Nephron progenitor cell (in vitro differentiated cells): ENCODE measurements at places on chromosomes 1 and 21.

DNA sequence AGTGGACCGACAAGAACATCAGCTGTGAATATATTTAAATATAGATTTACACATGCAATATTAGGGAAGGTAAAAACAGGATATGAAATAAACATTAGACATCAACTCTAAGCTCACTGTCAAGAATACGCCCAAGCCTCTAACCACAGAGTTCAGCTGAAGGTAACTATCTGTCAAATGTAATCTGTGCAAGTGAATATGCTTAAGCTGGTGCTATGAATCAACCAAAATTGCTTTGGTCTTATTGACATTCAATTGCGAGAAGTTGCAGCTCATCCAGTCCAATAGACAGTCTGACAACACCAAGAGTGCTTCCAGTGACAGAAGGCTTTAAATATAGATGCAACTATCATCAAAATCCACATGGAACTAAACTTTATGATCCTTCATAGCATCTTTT lies 32.3 kb downstream of the USH2A start:
- DNase-seq: no peak

DNA sequence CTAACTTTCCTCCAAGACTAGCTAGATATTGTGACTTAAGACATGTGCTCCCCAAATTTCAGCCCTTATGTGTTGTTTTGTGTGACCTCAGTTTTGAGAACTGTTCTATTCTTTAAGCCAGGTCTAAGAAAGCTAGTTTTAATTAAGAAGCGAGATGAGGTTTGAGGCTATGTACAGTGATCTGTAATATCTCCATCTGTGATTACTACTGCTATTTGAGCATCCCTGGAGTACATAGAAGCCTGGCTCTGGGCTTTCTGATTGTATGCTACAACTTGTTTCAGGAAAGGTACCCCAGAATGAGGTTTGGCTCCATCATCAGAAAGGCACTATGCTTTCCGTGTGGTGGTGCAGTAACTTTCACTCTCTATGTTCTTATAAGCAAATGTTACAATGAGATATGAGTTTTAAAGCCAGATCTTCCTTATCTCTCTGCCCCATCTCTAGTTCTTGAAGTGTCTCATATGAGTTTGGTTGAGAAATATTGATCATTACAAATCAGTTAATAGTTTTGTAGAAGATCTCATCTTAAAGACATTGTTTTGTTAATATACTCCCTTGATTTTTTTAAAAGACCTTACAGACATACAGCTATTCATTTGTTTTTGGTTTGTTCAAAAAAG lies 605 bp downstream of the RGS4 start:
- DNase-seq: no peak

DNA sequence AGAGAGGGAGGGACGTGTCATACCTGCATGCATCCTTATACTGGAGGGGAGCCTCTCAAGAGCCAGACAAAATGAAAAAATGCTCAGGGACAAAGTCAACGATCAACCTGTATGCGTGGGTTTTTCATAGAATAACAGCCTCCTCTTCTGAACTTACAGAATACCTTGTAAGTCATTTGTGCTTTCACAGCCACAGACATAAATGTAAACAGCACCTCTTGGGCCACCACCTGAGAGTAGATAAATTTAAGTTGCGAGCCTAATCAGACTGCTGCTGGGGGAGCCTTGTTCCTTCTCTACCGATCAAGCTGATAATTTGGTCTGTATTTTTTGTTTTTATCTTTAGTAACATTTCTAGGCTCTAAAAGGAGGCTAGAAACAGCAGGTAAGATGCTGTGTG lies 223.1 kb downstream of the KIF26B start:
- DNase-seq: no peak

GRCh38 chr1:183024317-183025009 lies 1.2 kb downstream of the LAMC1 start:
- DNase-seq: no peak

DNA sequence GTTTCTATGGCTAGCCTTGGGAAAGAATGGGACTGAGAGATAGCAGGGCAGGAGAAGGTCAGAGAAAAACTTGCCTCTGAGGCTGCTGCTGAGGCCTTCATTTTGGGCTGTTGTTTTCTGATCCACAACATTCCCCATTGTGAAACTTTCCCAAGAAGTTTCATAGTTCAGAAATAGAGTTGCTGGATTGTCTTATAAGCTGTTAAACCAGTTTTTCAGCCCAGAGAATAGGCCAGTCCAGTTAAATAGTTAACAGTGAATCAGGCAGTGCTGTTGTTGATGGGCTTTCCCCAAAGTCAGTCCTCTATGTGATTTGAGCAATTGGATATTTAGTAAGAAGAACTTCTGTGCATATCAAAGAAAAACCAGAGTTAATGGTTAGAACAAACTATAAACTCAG lies 77.0 kb downstream of the C21orf91 start:
- no peak for DNase-seq

- DNase-seq: peak; percentile 33
These were observed 162.2 kb upstream of the RAB4A start for GRCh38 chr1:229108598-229109201.

GRCh38 chr1:95018602-95019369 lies 54.0 kb downstream of the ALG14 start:
- DNase-seq: no peak

DNA sequence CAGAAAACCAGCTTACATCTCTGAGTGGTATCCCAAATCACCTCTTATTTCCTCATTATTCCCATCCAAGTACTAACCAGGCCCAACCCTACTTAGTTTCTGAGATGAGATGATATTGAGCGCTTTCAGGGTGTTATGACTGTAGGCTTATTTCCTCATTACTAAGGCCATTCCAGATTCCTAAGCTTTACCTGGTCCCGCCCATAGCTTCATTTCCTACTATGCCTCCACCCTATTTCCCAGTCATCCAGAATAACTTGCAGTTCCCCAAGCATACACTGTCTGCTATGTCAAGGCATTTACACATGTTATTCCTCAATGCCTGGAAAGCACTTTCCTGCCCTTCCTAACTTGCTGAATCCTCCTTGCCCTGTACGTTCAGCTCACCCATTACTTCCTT lies 79.3 kb upstream of the SPAG17 start:
- no peak for DNase-seq

GRCh38 chr1:81006502-81006901 lies 794.2 kb upstream of the ADGRL2 start:
- DNase-seq: no peak

- no peak for DNase-seq
These were observed 36.4 kb upstream of the CFAP126 start for GRCh38 chr1:161404051-161404597.

GRCh38 chr1:6167391-6168303 lies 12.5 kb downstream of the CHD5 start:
- DNase-seq: no peak

GRCh38 chr1:234990874-234991801 lies 137.5 kb downstream of the TOMM20 start:
- DNase-seq: no peak

- DNase-seq: no peak
These were observed 46.0 kb upstream of the IL12RB2 start for GRCh38 chr1:67261680-67262079.

- no peak for DNase-seq
These were observed 11.7 kb upstream of the SUMO3 start for GRCh38 chr21:44829507-44830092.

GRCh38 chr1:25700144-25700523 lies 83.5 kb downstream of the MAN1C1 start:
- DNase-seq: no peak

GRCh38 chr1:63049135-63049534 lies 265.2 kb downstream of the ATG4C start:
- DNase-seq: no peak

GRCh38 chr1:149997585-149998262 lies 12.8 kb downstream of the OTUD7B start:
- DNase-seq: no peak

- no peak for DNase-seq
These were observed 197.5 kb downstream of the BRINP2 start for GRCh38 chr1:177368255-177368654.

DNA sequence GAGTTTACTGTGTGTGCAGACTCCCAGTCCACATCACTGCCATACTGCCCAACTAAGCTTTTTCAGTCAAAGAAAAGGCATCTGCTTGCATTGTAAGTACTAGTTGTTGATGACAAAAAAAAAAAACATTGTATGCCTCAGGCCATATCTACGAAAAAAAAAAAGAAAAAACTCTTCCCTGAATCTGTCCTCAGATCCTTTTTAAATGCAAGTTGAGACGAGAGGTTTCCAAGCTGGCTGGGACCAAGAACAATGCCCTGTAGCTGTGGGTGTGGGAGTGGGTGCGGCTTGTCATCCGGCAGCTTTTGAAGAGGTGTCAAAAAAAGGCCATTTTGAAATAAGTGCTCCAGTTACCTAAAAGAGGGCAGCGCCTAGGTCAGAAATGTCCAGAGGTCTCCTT lies 29.2 kb upstream of the HHAT start:
- DNase-seq: no peak

DNA sequence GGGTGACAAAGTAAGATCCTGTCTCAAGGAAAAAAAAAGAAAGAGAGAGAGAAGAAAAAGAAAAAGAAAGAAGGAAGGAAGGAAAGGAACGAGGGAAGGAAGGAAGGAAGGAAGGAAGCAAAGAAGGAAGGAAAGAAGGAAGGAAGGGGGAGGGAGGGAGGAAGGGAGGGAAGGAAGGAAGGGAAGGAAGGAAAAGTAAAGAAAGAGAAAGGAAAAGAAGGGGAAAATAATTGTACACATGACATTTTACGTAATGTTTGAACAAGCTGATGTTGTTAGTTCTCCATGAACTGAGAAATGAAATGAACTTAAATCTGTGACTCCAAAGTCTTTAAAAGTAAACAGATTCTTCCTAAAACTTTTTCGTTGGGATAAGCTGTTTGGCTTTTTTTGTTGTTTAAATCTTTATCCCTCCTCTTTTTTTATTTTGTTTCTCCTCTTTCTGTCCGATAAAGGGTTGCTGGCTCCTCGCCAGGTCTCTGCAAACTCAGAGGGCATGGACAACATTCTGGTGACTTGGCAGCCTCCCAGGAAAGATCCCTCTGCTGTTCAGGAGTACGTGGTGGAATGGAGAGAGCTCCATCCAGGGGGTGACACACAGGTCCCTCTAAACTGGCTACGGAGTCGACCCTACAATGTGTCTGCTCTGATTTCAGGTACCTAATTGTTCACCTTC lies 59.8 kb downstream of the IL12RB2 start:
- DNase-seq: no peak

DNA sequence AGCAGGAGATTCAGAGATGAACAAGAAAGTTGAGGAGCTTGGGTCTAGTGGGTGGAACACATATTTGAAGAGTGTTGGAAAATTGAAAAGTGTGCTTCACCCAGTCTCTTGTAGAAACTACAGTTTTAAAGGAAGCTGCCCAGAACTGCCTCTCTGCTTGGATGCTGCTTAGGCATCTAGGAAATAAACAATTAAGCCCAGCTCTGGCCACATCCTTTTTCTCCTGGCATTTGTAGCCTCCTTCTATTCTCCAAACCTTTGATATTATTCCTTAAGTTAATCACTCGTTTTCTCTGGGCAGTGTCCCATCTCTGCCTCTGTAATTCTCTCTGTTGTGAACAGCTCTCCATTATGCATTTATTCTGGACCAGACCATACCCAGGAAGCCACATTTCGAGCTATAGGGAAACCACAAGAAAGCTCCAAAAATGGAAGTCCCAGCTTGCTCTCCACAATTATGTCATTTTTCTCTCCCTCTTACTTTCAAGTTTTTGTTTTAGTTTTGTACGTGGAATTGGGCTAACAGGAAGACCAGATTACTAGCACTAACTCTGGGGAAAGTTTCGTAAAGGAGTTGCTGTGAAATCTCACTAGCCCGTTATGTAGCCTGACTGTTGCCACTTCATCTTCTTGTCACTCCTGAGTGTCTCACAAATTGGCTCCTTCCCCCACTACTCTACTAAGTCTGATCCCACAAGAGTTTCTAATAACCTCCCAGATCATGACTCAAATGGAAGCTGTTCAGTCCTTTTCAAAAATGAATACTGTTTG lies 102.2 kb downstream of the NTMT2 start:
- DNase-seq: no peak

GRCh38 chr1:47437447-47438164 lies at the start of gene FOXD2:
Gene FOXD2, plus strand, starts transcription at chr1:47438044. Its CDS starts 92 bp downstream, at chr1:47438136.
- peak; percentile 98 for DNase-seq

DNA sequence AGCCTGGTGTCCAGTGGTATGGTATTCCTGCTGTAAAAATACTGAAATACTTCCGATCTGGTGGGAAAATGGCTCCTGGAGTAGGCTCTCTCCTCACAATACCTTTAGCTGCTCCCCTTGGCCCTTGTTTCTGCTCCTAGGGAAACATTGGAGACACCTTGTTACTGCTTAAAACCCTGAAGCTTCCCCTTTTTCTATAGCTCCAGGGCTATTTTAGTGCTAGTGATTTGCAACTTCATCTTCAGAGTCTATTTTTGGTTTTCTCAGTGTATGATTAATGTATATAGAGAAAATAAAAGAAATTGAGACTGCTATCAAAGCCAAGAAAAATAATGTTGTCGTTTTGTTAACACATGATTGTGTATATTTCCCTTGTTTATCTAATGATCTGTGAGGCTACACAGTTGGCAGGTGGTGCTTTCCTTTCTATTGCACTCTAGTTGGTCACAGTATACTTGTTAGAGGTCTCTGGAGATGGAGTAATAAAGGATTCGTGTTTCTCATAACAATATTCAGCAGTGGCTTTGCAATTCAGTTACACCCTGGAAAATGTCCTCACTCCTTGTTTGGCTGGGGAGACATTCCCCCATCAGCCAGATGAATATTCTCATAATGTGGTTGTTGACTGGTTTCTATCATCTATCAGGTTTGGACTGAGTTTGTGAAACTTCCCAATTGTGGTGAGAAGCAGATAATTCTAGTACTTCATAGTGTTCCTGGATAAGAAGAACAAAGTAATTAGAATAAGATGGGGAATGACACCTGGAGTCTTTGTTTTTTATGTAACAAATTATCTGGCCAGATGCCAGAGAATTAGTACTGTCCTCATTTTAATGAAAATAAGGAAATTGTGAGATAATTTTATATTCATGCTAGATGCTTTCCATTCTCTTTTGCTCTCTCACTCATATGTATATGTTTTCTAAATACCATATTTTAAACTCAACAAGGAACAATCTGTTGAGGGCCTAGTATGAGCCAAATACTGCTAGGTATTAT lies 44.8 kb upstream of the CACYBP start:
- no peak for DNase-seq

DNA sequence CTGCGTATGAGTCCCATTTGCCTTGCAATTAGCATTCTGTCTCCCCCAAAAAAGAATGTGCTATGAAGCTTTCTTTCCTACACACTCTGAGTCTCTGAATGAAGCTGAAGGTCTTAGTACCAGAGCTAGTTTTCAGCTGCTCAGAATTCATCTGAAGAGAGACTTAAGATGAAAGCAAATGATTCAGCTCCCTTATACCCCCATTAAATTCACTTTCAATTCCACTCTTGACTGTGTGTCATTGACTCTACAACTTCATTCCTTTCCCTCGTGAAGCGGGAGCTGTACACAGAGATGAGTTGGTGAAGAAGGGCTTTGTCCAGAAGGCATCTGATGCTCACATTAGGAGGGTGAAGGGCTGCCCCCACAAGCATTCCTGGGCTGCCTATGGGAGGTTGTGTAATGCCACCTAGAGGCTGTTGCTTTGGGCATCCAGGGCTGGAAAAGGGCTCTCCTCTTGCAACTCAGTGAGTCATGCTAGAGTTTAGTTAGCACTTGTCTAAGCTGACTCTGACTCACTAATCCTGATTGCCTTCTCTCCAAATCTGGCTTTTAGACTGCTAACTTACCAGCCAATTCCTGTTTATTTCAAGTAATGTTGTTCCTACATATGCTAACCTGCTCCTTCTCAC lies 1.8 kb downstream of the SPRR1B start:
- peak; percentile 30 for DNase-seq
